Fibroblast of skin of abdomen (primary cell): ENCODE measurements at places on chromosomes 3 and 15.

- DNase-seq = no peak
Measured at GRCh38 chr3:15439476-15439875, 12.1 kb downstream of the EAF1 start.

DNA sequence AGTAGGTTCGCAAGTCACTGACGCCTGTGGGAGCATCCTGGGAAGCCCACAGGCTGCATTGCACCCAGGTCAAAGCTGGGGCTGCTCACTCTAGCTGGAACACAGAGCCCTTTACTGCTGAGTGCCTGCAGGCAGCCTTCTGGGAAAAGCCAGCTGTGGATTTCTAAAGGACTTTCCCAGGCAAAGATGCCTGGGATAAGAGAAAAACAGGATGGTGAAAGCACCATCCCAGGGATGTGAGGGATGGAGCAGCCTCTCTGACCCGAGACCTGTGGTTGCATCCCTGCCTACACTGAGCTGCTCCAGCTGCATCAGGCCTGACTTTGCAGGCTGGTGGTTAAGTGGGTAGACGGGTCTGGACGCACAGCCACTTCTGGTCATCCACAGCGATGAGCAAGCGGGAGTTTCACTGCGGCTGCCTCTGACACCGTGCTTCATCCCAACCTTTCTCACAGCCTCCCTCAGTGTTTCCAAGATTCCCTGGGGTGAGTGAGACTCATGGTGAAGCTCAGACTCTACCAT lies 52.5 kb upstream of the AMOTL2 start:
- DNase-seq = peak; percentile 69

- DNase-seq = peak; percentile 20
Measured at GRCh38 chr3:143998266-143998665, 26.6 kb downstream of the DIPK2A start.

- peak; percentile 88 for DNase-seq
Measured at GRCh38 chr3:142976621-142977398, 13.3 kb upstream of the PAQR9 start.

DNA sequence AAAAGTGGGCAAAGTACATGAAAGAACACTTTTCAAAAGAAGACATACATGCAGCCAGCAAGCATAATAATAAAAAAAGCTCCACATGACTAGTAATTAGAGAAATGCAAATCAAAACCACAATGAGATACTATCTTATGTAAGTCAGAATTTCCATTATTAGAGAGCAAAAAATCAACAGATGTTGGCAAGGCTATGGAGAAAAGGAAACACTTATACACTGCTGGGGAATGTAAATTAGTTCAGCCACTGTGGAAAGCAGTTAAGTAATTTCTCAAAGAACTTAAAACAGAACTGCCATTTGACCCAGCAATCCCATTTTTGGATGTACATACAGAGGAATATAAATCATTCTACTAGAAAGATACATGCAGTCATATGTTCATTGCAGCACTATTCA lies 360.7 kb downstream of the NSUN3 start:
- peak; percentile 92 for DNase-seq

- no peak for DNase-seq
Measured at GRCh38 chr3:43257850-43258249, 28.5 kb upstream of the SNRK start.

- peak; percentile 54 for DNase-seq
Measured at GRCh38 chr3:94420931-94421330, 358.1 kb downstream of the NSUN3 start.

DNA sequence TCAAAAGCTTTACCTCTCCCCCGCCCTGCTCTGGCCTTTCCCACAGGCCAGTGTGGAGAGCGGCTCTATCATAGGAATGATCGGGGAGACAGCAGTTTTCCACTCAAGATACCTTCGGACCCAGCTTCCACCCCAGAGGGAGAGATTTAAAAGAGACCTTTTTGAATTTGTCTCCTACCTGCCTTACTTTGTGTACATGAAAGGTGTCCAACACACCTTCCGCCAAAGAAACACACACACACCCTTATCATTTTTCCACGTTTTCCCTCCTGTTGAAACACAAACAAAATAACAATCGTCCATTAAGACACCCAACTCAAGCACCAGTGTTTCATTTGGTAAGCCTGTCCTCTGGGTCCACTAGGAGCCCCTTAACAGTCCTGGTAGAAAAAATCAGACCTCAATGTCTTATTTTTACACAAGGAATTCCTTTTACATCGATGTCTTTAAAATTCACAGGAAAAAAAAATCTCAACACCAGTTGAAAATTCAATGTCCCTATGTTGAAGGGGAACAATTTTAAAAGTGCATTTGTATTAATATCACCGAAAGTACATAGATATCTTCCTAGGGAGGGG lies 4.0 kb downstream of the HES1 start:
- no peak for DNase-seq

DNA sequence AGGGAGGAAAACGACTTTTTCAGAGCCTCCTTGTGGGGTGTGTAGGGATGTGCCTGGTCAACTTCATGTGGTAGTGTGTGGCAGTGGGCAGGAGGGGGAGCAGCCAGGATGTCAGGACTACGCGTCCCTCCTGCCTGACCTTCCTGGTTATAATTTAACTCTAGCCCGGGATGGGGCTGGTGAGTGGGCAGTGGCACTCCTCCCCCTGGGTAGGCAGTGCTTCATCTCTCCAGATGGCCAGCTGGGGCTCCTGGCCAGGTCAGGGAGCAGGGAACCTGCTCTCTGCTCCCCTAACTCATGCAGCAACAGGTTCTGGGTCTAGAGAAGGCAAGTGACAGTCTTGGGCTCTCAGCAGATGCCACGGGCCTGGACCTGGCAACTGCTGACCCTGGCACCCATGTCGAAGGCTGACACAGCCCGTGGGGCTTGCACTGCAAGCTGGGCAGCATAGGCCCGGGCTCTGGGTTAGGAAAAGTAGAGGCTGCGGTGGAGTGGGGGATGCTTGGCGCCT lies 2.6 kb downstream of the ITIH4 start:
- no peak for DNase-seq

DNA sequence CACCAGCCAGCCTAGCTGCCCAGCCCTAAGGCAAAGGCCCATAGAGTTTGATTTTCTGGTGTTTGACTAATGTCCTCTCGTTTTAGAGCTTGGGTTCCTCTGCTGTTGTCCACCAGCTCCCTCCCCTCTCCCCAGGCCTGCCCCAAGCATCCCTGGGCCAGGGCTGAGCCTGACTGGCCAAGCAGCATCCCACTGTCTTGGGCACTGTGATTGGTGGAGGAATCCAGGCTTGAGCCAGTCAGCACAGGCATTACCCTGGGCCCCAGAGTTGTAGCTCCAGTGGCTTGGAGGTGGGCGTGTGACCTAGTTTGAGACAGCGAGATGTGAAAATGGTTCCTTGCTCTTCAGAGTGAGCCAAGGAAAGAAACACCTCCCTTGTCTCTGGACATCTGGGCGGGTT lies 155.3 kb upstream of the MEF2A start:
- no peak for DNase-seq

DNA sequence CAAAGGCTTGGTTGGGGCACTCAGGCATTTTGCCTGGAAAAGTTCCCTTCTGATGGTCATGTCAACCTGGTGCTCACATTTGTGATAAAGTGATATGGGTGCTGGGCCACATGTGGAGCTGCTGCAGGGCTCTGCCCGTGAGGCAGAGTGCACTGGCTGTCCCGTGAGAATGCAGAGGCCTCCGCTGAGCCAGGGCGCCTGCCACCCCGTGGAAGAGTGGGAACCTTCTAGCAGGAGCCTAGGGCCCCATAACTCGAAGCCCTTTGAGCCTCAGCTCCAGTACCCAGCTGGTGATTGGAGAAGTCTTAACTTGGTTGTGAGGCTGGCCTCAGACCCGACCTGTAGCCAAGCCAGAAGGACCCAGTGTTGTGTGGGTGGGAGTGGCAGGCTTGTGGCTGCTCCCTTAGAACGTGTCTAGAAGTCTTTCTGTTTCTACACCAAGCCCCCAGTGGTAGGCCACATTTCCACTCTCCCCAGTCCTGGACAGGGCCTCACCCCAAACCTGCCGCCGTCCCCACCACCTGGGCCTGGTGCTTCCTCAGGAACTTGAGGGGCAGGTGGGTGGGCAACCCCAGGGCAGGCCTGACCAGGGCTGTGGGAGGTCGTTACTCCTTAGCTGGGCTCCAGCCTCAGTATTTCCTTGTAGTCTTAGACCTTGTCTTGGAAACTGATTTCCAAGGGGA lies 19.7 kb downstream of the SEC61A1 start:
- no peak for DNase-seq

DNA sequence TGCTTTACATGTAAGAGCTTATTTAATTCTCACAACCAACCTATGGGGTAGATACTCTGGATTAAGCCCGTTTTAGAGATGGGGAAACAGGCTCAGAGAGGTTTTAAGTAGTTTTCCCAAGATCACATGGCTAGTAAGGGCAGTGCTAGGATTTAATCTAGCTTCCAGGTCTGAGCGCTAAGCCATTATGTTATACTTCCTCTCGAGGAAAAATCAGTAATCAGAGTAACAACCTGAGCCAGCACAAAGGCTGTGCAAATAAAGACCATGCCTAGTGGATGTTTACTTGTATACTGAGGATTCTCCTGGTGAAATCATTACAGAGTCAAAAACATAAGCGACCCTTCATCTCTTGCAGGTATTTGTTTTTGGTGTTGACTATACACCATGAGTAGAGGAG lies 9.0 kb downstream of the FSTL1 start:
- DNase-seq = no peak

GRCh38 chr15:25641762-25642161 lies 202.9 kb upstream of the UBE3A start:
- DNase-seq = no peak

GRCh38 chr15:56913670-56914069 lies 4.8 kb upstream of the TCF12 start:
- DNase-seq = peak; percentile 31

- DNase-seq = no peak
Measured at GRCh38 chr3:147377412-147378367, 28.7 kb downstream of the ZIC4 start.

- DNase-seq = no peak
Measured at GRCh38 chr15:78023081-78023665, 54.3 kb downstream of the TBC1D2B start.
